Heart left ventricle (tissue), 16 donors: ENCODE measurements at places on chromosomes 12 and 14. TPM values are rescaled to one million over a fixed set of nuclear protein-coding genes. Genes with fewer than 3 reads are reported as not detected.

GRCh38 chr12:1922075-1922709, 3.7 kb upstream of the CACNA2D4 start:
- no peak for DNase-seq

GRCh38 chr14:32846821-32847365, 91.8 kb upstream of the NPAS3 start:
- no peak for DNase-seq

DNA sequence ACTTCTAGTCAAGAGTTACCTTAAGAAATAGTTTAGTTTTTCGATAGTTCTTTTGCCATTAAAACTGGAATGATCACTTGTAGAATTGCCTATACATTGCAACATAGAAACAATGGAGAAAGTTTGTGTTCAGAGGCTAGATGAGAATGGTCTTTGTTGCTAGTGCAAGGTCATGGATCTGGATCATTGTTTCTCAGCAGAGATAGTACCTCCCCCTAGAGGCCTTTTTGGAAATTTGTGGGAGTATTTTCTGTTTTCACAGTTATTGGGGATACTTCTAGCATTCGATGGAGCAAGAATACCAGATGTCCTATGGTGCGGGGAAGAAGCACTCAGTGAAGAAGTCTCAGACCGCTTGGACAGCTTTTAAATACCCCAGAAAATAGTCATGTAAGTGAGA, 138.8 kb upstream of the HMGA2 start:
- no peak for DNase-seq

DNA sequence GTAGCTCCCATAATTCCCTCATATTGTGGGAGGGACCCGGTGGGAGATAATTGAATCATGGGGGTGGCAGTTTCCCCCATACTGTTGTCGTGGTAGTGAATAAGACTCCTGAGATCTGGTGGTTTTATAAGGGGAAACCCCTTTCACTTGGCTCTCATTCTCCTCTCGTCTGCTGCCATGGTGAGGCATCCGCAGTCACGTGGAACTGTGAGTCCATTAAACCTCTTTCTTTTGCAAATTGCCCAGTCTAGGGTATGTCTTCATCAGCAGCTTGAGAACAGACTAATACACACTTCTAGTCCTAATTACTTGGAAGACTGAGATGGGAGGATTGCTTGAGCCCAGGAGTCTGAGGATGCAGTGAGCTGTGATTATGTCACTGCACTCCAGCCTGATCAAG, 64.4 kb downstream of the TMX1 start:
- DNase-seq, result no peak

- DNase-seq, result no peak
These were observed 109.7 kb downstream of the CRADD start for GRCh38 chr12:93786656-93787397.

GRCh38 chr14:82251494-82251893, 717.8 kb upstream of the SEL1L start:
- no peak for DNase-seq

DNA sequence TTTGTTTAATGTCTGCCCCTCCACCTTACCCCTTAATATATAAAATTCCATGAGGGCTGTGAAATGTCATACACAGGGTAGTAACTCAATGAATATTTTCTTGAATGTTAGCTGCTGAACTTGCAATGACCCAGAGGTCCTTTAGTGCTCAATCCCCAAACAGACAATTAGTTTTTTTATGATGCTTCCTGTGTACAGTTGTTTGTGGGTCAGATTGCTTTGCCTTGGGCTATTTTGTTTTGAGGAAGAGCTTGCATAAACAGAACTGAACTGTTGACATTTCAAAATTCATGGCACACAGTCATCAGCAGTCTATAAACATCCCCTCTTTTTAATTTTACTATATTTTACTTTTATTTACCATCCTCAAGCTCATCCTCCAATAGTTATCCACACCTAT, 820.5 kb upstream of the SEL1L start:
- DNase-seq, result no peak

EFS gene
- polyA plus RNA-seq, result 2.2 TPM

GRCh38 chr14:105534586-105534985, 8.2 kb downstream of the TMEM121 start:
- DNase-seq, result no peak

DNA sequence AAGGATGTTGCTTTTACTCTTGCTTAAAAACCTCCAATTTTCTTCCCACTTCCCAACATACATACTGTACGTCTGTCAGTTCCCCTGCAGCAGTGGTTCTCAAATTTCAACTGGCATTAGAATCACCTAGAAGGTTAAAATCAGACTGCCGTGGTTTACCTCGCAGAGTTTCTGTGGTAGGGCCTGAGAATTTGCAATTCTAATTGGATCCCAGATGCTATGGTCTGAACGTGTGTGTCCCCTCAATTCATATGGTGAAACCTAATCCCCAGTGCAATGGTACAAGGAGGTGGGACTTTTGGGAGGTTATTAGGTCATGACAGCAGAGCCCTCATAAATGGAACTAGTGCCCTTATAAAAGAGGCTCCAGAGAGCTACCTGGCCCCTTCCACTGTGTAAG, 226.9 kb downstream of the CRADD start:
- no peak for DNase-seq

PTHLH gene
- polyA plus RNA-seq, result 0.53 TPM

DNA sequence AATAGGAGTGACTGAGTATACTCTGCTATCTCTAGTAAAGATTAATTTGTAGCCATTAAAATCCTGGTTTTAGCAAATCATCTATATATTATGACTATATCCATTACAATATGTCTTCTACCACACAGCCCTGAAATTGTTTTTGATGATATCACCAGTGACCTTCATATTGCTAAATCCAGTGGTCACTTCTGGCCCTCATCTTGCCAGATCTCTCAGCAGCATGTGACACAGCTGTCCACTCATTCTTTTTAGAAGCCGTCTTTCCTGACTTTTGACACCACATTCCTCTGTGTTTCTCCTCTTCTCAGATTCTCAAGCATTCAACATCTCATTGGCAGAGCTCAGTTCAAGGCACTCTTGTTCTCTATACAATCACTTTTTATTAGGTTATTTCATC, 54.9 kb downstream of the CPNE8 start:
- no peak for DNase-seq

DNA sequence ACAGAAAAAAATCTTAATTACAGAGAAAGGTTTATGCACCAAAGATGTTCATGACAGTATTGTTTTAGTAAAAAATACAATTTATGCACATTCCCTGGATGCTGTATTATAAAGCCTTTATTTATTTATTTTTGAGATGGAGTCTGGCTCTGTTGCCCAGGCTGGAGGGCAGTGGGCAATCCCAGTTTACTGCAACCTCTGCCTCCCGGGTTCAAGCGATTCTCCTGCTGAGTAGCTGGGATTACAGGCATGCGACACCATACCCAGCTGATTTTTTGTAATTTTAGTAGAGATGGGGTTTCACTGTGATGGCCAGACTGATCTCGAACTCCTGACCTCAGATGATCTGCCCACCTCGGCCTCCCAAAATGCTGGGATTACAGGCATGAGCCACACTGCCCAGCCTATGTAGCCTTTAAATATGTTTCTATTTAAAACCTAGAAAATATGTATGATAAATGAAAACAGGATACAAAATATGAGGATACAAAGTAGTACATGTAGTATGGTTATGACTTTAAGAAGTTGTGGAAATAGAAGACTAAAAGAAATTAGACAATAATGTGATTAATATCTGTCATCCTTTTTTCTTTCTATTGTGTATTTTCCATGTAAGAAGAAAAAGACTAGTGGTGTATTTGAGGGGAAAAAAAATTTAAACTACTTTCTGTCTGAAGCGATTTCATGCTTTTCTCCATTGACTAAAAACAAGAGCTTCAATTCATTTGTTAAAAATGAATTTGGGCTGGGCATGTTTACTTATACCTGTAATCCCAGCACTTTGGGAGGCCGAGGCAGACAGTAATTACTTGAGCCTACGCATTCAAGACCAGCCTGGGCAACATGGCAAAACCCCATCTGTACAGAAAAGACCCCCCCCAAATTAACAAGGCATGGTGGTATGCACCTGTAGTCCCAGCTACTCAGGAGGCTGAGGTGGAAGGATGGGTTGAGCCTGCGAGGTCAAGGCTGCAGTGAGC, 13.1 kb downstream of the ATF1 start:
- no peak for DNase-seq

DNA sequence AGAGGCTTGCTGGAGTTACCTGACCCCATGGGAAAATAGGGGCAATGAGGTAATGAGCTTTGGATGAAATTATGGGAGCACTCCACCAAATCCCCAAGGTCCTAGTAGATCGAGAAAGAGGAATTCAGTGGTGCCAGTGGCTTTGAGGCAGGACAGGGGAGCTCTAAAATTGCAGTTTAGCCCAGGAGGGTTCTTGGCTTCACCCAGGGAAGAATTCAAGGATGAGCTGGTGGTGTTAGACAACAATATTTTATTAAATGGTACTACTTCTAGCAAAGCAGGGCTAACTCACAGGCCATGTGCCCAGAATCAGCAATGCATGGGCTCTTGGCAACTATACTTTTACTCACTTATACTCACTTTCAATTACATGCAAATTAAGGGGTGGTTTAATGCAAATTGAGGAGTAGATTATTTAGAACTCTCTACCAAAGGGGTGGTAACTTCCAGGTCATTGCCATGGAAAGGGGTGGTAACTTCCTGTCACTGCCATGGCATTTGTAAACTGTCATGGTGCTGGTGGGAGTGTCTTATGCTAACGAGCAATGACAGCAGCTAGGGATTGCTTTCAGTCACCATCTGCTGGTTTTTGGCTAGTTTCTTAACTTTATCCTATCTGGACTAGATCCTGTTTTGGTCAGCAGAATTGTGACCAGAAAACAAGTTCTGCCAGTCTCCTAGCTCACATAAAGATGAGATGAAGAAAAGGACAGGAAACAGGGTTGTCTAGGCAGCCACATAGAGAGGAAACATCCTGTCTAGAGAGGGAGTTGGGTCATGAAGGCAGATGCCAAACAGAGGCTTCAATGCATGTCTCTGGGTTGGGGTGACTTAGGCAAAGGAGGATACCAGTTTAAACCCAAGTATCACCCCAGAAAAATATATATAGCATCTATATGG, 64.7 kb downstream of the ZNF641 start:
- no peak for DNase-seq

DNA sequence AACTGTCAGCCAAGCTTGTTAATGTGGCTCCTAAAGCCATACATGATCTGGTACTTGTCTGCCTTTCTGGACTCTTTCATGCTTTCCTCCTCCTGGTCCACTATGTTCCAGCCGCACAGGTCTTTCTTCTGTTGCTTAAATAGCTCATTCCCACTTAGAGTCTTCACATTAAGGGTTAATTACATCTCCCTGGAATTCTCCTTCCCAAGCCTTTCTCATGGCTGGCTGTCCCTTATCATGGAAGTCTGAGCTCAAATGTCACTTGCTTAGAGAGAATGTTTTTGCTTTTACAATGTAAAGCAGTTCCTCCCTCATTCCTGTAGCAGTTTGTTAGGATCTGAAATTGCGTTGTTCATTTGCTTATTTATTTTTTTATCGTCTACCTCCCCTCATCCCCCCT, 199.6 kb downstream of the TRHDE start:
- DNase-seq, result no peak

KRT5 gene
- polyA plus RNA-seq, result 0.40 TPM

DNA sequence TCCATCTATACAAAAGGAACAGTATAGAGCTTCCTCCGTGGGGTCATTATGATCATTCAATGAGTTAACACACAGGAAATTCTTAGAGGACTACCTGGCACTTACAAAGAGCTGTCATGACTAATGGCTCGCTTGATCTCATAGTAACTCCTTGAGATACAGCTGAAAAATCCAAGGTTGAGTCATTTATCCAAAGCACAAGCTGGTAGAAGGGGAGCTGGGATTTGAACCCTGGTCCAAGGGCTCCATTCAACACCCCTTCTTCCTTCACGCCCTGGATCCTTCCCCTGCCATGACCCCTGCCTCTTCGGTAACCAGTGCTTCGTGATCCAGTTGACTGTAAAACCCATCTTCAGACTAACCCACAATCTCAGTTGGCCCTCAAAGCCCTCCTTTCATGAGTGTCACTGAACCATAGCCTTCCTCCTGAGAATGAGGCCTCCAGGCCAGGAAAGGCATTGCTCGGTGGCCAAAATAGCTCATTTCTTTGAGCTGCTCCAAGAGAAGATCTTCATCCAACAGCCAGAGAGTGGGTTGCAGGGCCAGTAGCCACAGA, 7.8 kb downstream of the ZFP36L1 start:
- no peak for DNase-seq

DNA sequence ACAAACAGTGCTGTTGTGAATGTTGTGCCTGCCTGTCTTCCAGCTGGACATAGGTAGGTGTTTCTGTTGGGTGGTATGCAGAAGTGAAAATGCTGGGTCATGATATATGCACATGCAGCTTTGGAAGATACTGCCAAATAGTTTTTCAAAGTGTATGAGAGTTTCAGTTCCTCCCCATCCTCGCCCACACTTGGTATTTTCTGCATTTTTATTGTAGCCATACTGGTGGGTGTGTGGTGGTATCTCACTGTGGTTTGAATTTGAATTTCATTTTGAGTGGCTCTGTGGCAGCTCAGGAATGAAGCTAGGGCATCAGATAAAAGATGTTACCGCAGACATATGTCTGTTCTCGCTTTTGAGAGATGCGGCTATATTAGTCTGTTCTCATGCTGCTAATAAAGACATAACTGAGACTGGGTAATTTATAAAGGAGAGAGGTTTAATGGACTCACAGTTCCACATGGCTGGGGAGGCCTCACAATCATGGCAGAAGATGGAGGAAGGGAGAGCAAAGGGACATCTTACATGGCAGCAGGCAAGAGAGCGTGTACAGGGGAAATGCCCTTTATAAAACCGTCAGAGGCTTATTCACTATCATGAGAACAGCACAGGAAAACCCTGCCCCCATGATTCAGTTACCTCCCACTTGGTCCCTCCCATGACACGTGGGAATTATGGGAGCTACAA, 183.1 kb downstream of the CAND1 start:
- no peak for DNase-seq

GRCh38 chr14:31228533-31228932, 20.9 kb upstream of the HECTD1 start:
- DNase-seq, result no peak

GRCh38 chr12:119071638-119072231, 90.4 kb downstream of the SRRM4 start:
- no peak for DNase-seq

DNA sequence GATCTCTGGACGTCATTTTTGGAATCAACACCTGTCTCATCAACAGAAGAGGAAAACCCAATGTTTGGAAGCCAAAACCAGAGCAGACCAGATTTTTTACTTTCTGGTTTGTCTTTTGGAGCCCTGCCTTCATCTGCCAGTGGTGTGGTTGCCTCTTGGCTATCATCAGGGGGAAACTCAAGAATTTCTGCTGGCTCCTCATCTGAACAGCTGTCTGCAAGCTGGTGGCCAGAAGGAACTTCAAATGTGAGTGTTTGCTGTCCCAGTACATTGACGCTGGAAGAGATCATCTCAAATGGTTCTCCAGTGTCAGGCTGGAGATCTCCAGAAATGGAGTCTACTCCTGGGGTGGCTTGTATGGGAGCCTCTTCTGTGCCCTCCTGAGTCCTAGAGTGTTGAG, 13.8 kb downstream of the PLD4 start:
- DNase-seq, result no peak

SPX gene
- polyA plus RNA-seq, result 1.8 TPM

MAP3K9 gene
- polyA plus RNA-seq, result 0.91 TPM

- DNase-seq, result no peak
These were observed 126.4 kb downstream of the PTPRR start for GRCh38 chr12:70794131-70794530.

SMOC1 gene
- 1.6 TPM for polyA plus RNA-seq

- no peak for DNase-seq
These were observed 116.4 kb upstream of the ATF1 start for GRCh38 chr12:50647479-50647878.

SALL2 gene
- polyA plus RNA-seq, result 1.4 TPM

LRIG3 gene
- 1.8 TPM for polyA plus RNA-seq
